ENCODE measurements at places on chromosomes 11 and 22.

- DNase-seq, result no peak
These were observed 2.6 kb downstream of the RBM4B start for GRCh38 chr11:66674964-66675602.

- DNase-seq, result no peak
These were observed 942.9 kb downstream of the BRD1 start for GRCh38 chr22:48884786-48885185.

- no peak for DNase-seq
These were observed 11.8 kb upstream of the FXYD2 start for GRCh38 chr11:117836077-117836960.

DNA sequence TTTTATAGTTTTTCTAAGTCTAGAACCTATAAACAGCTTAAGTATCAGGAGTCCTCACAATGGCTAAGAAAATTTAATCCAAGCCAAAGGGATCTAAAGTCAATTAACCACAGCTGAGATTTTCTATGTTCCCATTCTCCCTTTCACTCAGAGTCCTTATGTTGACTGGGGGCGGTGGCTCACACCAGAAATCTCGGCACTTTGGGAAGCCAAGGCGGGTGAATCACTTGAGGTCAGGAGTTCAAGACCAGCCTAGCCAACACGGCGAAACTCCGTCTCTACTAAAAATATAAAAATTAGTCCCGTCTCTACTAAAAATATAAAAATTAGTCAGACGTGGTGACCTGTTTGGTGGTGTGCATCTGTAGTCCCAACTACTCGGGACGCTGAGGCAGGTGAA, 6.9 kb downstream of the RDX start:
- DNase-seq, result no peak

DNA sequence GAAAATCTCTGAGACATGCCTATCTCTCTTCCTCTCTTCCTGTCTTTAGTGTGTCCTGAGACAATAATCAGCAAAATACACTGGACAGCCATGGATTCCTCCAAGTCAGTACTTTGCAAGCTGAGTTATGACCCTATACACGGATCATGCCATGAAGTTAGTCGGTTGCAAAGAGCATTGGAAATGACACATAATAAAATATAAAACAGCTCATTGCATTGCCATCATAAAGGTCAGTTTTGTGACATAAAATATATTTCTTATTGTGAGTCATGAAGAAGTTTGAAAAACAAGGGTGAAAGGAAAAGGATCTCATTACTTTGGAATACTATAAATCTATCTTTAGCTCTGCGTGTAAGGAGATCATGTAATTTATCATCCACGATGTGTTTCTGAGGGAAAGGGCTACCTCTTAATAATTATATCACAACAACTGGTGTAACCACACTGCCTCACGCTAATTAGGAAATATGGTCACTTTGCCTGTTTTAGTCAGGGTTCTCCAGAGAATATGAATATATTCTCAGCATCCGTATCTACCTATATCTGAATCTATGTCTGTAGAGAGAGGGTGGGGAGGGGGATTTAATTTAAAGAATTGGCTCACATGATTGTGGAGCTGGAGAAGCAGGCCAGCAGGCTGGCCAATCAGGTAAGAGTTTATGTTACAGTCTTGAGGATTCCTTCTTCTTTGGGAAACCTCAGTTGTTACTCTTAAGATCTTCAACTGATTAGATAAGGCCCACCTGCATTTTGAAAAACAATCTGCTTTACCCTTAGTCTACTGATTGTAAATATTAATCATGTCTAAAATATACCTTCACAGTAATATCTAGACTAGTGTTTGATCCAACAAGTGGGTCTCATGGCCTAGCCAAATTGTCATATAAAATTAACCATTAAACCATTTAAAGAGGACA, 198.8 kb downstream of the FAT3 start:
- DNase-seq, result no peak

- DNase-seq, result no peak
These were observed 27.4 kb downstream of the FAT3 start for GRCh38 chr11:92251980-92252379.

GRCh38 chr22:37661160-37661924, 2.8 kb downstream of the PDXP start:
- DNase-seq, result no peak

GRCh38 chr11:614021-614622, 1.6 kb downstream of the IRF7 start:
- DNase-seq, result no peak

GRCh38 chr11:34654483-34655334, 33.8 kb downstream of the EHF start:
- no peak for DNase-seq

DNA sequence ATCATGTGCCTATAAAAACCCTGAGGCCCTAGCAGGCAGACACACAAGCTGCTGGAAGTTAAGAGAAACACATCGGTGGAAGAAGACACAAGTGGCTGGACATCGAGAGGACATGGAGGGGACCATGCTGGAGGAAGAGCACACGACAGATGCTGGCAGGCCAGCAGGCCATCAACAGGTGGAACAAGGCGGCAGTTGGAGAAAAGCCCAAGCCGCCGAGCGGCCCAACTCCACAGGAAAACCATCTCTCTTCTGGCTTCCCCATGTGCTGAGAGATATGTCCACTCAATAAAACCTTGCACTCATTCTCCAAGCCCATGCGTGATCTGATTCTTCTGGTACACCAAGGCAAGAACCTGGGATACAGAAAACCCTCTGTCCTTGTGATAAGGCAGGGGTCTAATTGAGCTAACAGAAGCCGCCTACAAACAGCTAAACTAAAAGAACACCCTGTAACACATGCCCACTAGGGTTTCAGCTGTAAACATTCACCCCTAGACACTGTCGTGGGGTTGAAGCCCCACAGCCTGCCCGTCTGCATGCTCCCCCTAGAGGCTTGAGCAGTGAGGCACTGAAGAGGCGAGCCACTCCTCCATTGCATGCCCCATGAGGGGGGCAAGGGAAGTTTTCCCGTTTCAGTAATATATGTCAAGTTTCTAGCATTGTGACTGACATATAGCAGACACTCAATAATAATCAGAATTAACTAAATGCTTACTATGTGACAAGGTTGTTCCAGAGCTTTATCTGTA, 39.0 kb upstream of the MMP20 start:
- DNase-seq, result no peak
